NCI-H187 (cell line): ENCODE measurements at places on chromosomes 5 and 9.

DNA sequence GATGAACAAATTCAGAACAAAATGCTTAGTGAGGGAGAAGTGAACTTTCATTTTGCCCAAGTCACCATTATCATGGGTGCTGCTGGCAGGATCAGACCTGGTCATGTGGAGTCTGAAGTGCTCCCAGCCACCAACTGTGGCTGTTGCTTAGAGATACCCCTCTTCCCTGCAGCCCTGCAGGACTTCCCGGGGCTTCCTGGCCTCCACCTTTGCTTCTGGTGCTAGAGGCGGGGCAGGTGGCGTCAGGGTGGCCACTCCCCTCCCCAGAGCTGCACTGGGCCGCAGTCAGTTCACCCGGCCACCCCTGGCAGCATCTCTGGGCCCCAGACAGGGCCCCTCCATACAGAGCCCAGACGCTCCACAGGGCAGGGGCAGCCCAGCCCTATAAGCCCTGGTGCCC lies 30.0 kb upstream of the SLC12A7 start:
- DNase-seq, result no peak

GRCh38 chr9:107975426-107976010 lies 485.9 kb upstream of the KLF4 start:
- DNase-seq, result no peak

DNA sequence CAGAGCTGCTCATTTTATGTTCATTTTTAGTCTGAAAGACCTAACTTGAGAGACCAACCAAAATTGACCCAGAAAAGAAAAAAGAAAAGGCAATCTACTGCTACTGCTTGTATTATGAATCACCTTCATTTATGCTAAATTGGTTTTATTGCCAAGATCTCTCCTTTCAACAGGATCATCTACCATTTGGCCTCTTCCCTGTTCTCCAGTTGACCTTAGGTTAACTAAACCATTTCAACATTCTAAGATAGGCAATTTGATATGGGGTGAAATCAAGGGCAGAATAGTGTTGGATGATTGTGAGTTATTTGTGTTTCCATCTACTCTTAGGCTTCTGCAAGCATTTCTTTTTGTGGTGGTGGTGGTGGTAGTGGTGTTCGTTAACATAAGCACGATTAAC lies 48.3 kb upstream of the POU4F3 start:
- DNase-seq, result no peak

DNA sequence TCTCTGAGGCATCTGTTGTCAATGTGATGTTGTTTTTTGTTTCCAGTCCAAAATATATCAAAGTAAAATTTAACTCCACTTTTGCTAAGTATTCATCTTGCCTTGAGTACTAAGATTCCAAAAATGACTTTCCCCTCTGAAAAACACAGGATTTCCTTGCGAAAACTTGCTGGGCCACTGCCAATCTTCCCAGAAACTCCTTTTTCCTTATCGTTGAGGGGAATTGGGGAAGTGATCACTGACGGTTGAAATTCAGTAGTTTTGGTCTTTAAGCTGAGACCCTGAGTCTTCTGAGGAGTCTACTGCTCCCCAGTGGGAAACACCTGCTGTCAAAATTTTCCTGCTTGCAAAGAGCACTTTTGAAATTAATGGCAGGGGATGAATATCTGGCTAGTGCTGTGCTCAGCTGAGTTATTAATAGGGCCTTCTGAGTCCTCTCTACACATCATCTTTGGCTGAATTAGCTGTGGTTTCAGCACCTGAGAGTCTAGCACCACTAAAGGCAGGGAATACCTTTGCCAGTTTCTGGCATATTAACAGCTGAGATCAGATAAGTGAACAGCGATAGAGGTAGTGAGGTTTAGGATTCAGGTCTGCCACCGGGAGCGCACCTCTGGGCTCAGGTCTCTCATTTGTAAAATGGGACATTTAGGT lies 18.0 kb downstream of the TLR4 start:
- DNase-seq, result no peak

- no peak for DNase-seq
These were observed 59.5 kb downstream of the MVB12B start for GRCh38 chr9:126386088-126386487.
